A549 treated with CORT108297 at 1 μM for 4 hours (cell line): ENCODE measurements at places on chromosomes 7 and 10. TPM values are rescaled to one million over a fixed set of nuclear protein-coding genes. Genes with fewer than 3 reads are reported as not detected.

CALY gene
- 0.54 to 1.5 TPM (median 0.81 TPM) in 5 replicates for total RNA-seq

LAMB1 gene
- 118 to 147 TPM (median 123 TPM) in 5 replicates for total RNA-seq

BLNK gene
- total RNA-seq = not detected in 5 replicates

GSAP gene
- total RNA-seq = 2.6 to 3.2 TPM (median 2.8 TPM) in 5 replicates

C10orf62 gene
- 0.10 TPM in 1 of 5 replicates, not detected in the others for total RNA-seq

CYP3A5 gene
- 1.3 to 2.5 TPM (median 1.9 TPM) in 5 replicates for total RNA-seq

LDB1 gene
- 29.7 to 43.0 TPM (median 40.8 TPM) in 5 replicates for total RNA-seq

MPP7 gene
- total RNA-seq = 0.07 to 0.15 TPM (median 0.11 TPM) in 5 replicates

ARHGEF35 gene
- 0.20 to 0.42 TPM (median 0.28 TPM) in 5 replicates for total RNA-seq

SPAM1 gene
- total RNA-seq = not detected in 5 replicates

TEX36 gene
- not detected in 5 replicates for total RNA-seq

ATXN7L1 gene
- 6.1 to 6.5 TPM (median 6.3 TPM) in 5 replicates for total RNA-seq

FEZF1 gene
- total RNA-seq = not detected in 5 replicates

PGAM2 gene
- total RNA-seq = not detected in 5 replicates

CYP2E1 gene
- total RNA-seq = 0.14 to 0.39 TPM (median 0.25 TPM) in 5 replicates

SLC13A1 gene
- total RNA-seq = not detected in 5 replicates

LIPF gene
- total RNA-seq = not detected in 5 replicates

CPVL gene
- total RNA-seq = 0.12 to 0.62 TPM (median 0.34 TPM) in 5 replicates

OIT3 gene
- 0.05 to 0.07 TPM (median 0.06 TPM) in 3 of 5 replicates, not detected in the others for total RNA-seq

SDK1 gene
- 0.27 to 0.53 TPM (median 0.42 TPM) in 5 replicates for total RNA-seq
